ENCODE measurements at places on chromosomes 1 and 21. TPM values are rescaled to one million over a fixed set of nuclear protein-coding genes. Genes with fewer than 3 reads are reported as not detected.

The RIMKLA gene
- 1.3 TPM for total RNA-seq

- peak; percentile 37 for DNase-seq
Observed at GRCh38 chr1:220680085-220680687, 10.0 kb upstream of the C1orf115 start.

GRCh38 chr1:237503292-237503691 lies 387.4 kb downstream of the ZP4 start:
- no peak for DNase-seq

GRCh38 chr1:228210076-228210651 lies 2.3 kb downstream of the OBSCN start:
- DNase-seq, result no peak

DNA sequence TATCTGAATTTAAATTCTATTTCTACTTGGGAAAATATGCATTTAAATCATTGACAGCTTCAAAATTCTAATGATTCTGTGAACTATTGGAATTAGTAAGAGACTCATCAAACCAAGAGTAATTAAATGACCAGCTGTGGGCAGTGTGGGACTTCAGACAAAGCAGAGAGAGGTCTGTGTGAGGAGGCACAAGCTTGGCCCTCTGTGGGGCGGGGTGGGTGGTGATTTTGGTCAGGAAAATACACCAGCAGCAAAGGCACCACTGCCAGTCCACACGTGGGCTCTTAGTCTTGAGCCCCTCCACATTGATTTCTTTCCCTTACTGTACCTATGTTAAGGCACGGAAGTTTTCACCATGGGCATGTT lies 39.2 kb upstream of the RAB4A start:
- peak; percentile 28 for DNase-seq

DNA sequence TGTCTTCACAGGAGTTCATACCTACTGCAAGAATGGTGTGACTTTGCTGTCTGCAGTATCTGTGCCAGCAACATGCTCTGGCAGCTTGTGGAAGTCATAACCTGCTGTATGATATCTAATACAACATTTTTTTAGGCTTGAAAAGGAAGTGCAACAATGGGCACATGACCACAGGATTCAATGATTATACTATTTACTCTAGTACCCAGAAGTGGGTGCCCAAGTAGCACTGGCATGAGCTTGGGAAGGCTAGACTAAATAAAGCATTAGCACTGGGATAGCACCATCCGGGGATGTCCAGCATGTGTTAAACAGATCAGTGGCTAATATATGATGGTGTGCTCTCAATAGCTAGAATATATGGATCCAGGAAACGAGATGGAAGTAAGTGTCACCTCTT lies 98.6 kb upstream of the PDE4B start:
- no peak for DNase-seq

- no peak for DNase-seq
Observed at GRCh38 chr1:154622503-154623039, 14.6 kb upstream of the ADAR start.

DNA sequence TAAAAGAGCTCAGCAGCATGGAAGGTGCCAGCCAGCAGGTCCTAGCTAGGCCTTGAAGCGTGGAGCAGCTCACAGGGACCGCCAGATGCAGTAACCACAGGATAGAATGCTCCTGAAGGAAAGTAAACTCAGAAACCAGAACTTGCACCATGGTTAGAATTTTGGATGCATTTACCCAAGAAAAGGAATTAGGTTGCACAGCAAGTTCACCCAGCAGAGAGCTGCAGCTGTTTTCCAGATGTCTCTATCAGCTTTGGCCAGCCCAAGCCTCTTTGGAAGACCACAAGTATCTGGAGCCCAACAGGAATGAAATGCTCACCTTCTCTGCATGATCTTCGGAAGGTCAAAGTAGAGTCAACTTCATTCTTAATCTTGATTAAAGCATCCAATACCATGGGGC lies 21.0 kb upstream of the ATP13A2 start:
- no peak for DNase-seq

- DNase-seq, result no peak
Observed at GRCh38 chr1:215557992-215558626, 9.0 kb upstream of the KCTD3 start.

GRCh38 chr1:162171111-162171510 lies 101.6 kb downstream of the NOS1AP start:
- no peak for DNase-seq

GRCh38 chr1:218957971-218958370 lies 215.7 kb upstream of the LYPLAL1 start:
- DNase-seq, result no peak

- DNase-seq, result no peak
Observed at GRCh38 chr1:178862864-178863263, 8.0 kb downstream of the ANGPTL1 start.

DNA sequence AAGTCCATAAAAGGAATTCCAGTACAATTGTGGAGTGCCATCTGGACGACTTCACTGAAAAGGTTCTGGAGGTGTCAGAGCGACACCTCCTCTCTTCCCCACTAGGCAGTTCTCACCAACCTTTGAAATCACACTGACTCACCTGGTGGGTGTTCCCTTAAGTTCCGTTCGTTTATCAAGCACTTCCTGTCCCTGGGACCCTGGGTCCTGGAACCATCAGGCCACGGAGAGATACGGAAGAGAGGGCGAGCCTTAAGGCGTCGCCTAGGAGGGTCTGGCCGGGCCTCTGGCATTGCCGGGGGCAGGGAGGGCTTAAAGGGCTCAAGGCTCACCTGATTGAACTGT lies 317 bp downstream of the SPAG17 start:
- DNase-seq, result no peak

All from Calu3 (cell line).